ENCODE measurements at places on chromosomes 11 and 22.

- DNase-seq: no peak
These were observed 11.3 kb downstream of the ANKK1 start for GRCh38 chr11:113398669-113399430.

GRCh38 chr11:102422817-102423712 is 29.5 kb downstream of the TMEM123 start:
- DNase-seq: no peak

GRCh38 chr11:1882265-1883238 is 9.1 kb downstream of the PRR33 start:
- peak; percentile 89 for DNase-seq

- no peak for DNase-seq
These were observed 39.3 kb upstream of the TP53I11 start for GRCh38 chr11:44989831-44990566.

DNA sequence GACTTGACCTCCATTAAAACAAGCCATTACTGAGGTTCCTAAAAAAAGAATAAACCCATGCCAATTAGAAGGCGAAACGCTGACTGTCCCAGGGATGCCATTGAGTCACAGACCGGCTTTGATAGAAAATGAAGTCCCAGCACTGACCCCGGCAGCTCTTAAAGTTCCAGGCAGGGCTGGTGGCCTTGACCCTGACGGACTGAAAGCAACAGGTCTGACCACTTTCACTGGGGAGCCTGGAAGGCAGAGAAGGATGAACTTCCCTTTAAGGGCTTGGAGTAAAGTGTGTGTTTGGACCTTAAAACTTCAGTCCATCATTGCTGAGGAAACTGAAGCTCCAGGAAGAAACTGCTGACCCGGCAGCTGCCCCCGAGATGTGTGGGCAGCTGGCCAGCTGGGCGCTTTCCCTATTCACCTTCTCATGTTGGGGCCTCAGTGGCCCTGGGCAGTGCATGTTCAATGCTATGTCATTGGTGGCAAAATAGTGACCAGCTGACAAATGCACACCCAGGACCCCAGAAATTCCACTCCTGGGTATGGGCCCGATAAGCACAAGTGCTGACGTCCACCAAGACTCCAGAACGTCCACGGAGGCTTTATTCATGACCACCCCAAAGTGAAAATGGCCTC is 18.9 kb upstream of the EFCAB6 start:
- no peak for DNase-seq

GRCh38 chr22:38176170-38176741 is 5.4 kb downstream of the PLA2G6 start:
- DNase-seq: no peak

GRCh38 chr11:68870470-68870869 is 28.8 kb upstream of the CPT1A start:
- DNase-seq: no peak

GRCh38 chr11:20278727-20279126 is 84.8 kb upstream of the HTATIP2 start:
- no peak for DNase-seq

GRCh38 chr11:68974421-68975194 is 6.2 kb downstream of the MRGPRD start:
- peak; percentile 19 for DNase-seq

DNA sequence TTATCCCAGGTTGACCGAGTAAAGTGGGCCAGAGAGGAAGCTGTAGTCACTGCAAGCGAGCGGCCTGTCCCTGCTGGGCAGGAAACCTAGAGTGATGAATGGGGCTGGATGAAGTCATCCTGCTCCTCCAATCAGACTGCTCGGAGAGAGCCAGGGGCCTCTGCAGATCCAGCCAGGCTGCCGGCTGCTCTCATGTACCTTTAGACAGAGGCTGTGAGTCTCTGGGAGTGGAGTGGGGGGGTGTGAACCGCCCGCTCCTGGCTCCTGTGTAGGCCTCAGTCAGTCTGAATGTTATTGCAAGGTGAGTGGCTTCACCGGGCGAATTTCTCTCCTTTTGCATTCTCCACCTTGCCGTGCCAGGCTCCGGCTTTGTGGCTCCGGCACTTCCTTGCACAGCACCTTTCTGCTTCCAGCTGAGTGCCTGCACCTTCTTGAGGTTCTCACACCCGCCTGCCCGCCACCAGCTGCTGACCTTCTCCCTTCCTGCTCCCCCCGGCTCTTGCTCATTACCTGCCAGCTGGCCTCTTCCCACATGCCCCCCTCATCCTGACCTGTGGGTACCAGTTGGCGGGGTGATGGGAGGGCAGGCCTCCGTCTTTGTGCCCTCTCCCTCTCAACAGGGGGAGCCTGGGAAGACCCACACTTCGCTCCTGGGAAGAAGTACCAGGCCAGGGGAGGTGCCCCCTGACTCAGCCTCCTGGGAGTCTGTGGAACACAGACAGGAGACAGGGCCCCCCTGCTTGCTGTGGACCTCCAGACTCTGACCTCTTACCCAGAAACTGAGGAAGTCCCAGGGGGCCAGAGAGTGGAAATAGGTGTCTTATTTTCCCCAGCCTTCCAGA is 79.9 kb downstream of the GRAMD1B start:
- peak; percentile 62 for DNase-seq

- DNase-seq: no peak
These were observed 60.2 kb upstream of the CHRM4 start for GRCh38 chr11:46451759-46452158.

GRCh38 chr11:29432719-29433325 is 584.0 kb downstream of the KCNA4 start:
- no peak for DNase-seq

DNA sequence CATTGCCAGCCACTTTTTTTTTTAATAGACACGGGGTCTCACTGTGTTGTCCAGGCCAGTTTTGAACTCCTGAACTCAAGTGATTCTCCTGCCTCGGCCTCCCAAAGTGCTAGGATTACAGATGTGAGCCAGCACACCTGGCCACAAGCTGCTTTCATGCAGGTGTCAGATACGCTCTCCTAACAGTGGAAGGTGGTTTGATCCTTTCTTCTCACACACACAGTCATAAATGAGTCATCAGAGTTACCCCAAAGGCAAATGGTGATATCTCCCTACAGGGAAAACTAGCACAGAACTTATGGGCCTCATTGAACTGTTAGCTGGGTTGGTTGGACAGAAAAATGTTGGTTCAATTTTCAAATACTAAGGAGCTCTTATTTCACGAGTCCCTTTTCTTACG is 38.2 kb upstream of the UBASH3B start:
- DNase-seq: no peak

DNA sequence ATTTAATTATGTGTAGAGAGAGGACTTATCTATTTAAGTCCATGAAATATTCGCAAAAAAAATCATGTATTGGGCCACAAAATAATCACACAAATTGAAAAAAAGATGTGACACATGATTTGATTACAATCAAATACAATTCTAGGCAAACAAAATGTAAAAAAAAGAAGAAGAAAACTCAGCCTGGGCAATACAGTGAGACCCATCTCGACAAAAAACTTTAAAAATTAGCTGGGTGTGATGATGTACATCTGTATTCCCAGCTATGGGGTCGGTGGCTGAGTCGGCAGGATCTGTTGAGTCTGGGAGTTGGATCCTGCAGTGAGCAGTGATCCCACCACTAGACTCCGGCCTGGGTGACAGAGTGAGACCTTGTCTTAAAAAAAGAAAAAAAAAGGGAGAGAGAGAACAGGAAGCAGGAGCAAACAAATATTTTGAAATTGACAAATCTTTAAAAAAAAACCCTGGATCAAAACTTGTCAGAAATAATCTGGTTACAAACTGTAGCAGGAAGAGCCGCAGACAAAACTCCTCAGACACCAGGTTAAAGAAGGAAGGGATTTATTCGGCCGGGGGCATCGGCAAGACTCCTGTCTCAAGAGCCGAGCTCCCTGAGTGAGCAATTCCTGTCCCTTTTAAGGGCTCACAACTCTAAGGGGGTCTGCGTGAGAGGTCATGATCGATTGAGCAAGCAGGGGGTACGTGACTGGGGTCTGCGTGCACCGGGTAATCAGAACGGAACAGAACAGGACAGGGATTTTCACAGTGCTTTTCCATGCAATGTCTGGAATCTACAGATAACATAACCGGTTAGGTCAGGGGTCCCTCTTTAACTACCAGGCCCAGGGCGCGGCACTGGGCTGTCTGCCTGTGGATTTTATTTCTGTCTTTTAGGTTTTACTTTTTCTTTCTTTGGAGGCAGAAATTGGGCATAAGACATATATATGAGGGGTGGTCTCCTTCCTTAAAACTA is 3.3 kb upstream of the TYMP start:
- DNase-seq: no peak

GRCh38 chr11:4050138-4050537 is 44.5 kb upstream of the RRM1 start:
- no peak for DNase-seq

- no peak for DNase-seq
These were observed 1.9 kb downstream of the CLDN5 start for GRCh38 chr22:19522190-19522880.

- no peak for DNase-seq
These were observed 13.7 kb downstream of the MEI1 start for GRCh38 chr22:41713004-41713403.

Measured in WTC11 (cell line).